ENCODE measurements at places on chromosomes 4 and X.

GRCh38 chr4:85761803-85762528 lies 287.0 kb downstream of the ARHGAP24 start:
- DNase-seq: no peak

- DNase-seq: no peak
Observed at GRCh38 chrX:545452-545885, 85.1 kb upstream of the SHOX start.

GRCh38 chr4:154942176-154942575 lies 161.1 kb downstream of the RBM46 start:
- no peak for DNase-seq

DNA sequence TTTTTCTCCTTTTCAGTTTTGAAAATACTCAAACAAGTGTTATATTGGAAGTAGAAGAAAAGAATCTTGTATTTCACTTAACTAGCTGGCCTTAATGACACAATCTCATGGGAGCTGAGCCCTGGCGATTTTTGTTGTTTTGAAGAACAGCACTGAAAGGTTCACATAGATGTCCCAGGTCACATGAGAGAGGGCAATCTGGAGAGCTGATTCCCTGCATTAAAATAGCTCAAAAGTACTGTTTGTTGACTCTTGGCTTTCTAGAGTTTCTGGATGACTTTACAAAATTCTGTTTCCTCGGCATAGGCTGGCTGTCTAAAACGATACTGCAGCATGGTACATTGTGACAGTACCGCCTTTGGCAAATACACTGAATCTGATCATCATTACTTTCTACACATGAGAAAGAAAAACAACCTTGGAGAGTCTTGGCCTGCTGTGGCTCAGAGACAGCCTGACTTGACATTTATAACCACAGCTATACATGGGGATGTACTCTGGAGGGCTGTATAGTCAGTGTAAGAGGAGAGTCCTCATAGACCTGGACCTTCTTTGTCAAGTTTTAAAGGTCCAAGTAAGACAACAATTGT lies 119.8 kb upstream of the PDLIM3 start:
- DNase-seq: no peak

DNA sequence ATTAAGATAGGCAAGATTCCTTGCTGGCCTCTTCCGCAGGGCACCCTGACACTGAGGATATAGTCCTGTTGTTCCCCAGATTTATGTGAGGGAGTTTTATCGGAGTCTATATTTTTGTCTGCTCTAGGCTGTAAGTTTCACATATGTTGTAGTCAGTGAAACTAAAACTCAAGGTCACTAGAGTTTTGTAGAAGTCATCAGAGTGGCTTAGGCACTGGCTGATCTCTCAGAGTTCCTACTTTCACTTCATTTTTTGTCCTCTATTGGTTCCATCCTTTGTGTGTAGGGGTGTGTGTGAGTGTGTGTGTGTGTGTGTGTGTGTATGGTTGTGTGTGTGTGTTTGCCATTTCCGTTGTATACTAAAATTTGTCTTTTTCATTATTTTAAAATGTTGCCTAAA lies 577.5 kb downstream of the IQCM start:
- no peak for DNase-seq

GRCh38 chr4:38939165-38939564 lies 71.6 kb downstream of the FAM114A1 start:
- no peak for DNase-seq

- no peak for DNase-seq
Observed at GRCh38 chr4:146029147-146029546, 90.5 kb upstream of the ZNF827 start.

DNA sequence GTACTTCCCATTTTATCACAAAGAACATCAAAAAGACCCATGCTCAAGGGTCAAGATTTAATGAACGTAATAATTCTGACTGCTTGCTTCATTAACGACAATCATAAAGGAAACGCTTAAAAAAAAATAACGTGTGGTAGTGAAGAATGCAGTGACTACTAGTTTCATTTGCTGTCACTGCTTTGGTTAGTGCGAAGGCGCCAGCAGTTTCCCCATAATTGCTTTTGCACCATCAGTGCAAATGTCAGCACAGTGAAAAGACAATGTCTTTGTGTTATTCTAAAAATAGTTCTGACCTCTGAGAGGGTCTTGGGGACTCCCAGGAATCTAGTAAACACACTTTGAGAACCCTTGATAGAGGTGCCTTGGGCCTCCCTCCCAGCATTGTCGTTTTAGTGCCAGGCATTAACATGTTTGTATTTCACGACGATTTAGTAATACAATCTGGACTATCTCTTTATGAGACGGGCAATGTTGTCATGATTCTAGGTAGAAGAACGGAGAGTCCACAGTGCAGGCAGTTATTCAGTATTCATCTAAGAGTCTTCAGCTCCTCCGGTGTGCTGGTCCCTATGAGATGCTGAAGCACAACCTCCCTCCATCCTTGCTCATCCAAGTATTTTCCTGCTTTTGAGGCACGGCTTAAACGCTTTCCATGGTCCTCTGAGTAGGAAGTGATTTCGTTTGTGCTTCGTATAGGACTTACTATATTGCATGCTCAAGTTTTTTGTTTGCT lies 71.0 kb downstream of the AFF1 start:
- no peak for DNase-seq

- DNase-seq: no peak
Observed at GRCh38 chr4:77418333-77418732, 187.3 kb upstream of the CXCL13 start.

DNA sequence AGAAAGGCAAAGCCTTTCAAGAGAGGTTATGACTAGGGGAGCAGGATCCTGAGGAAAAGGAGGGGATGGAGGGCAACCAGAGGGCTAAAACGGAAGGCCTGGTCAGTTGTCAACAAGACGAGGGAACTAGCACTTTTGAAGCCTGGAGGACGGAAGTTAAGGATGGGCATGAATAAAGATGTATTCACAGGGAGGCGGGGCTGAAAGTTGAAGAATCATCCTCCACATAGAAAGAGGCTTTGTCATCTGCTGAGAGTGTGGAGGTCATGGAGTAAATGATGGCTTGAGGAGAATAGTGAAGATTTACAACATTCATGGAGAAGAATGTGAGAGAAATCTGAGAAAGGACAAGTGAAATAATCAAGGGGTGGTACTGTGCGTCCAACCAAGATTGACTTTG lies 137.5 kb downstream of the MAGEB17 start:
- no peak for DNase-seq

DNA sequence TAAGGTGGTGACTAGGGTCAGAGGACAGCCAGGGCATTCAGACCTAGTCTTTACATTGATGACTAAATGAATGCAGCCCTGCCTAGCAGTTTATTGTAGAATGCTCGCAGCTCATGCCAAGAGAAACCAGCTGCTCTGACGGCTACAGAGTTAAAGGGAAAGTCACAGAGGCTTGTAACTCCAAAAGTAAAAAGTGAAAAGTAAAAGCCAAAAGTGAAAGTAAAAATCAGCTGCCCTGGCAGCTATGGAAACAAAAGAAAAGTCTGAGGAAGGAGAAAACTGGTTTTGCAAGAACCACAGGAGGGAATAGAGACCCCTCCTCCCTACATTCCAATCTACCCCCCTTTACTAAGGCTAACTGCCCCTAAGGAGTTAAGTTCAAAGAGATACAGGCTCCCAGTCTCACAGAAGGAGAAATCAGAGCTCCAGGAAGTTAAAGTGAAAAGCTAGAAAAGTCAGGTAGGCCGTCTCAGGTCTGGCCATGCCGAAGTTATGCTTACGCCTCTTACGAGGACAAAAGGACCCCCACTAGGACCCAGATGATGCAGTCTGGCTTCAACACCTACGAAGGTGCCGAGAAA lies 6.0 kb downstream of the GAGE10 start:
- no peak for DNase-seq

DNA sequence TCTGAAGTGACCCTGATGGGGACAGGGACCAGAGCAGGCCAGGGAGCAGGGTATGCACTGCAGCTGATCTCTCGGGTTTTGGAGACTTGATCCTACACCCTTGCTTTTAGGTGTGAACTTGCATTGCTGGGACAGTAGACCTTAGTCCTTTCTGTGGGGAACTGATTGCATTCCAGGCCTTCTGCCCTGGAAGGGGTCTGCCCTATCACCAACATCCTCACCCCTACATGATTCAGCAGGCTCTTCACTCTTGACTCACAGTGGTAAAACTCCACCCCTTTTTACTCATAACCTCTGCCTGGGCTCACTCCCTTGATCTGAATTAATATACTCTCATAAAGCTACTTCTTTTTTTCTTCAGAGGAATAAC lies 6.6 kb upstream of the DDX60L start:
- no peak for DNase-seq

- DNase-seq: no peak
Observed at GRCh38 chr4:168535689-168536088, 38.8 kb downstream of the PALLD start.

DNA sequence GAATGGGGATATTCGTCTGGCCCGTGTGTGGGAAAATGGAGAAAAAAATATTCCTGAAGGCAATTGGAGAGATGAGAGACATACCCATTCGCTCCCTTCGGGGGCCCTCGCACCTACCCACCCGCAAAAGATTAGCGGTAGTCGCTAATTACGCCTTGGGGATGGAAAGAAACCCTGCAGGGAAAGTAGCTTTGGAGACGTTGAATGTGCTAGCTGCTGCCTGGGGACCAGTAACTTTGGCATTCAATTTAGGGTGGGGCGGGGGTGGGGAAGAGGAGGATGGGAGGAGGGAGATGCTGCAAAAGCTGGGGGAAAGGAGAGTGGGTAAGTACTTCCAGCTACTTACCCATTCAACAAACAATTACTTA lies 407 bp upstream of the ZC4H2 start:
- DNase-seq: no peak

DNA sequence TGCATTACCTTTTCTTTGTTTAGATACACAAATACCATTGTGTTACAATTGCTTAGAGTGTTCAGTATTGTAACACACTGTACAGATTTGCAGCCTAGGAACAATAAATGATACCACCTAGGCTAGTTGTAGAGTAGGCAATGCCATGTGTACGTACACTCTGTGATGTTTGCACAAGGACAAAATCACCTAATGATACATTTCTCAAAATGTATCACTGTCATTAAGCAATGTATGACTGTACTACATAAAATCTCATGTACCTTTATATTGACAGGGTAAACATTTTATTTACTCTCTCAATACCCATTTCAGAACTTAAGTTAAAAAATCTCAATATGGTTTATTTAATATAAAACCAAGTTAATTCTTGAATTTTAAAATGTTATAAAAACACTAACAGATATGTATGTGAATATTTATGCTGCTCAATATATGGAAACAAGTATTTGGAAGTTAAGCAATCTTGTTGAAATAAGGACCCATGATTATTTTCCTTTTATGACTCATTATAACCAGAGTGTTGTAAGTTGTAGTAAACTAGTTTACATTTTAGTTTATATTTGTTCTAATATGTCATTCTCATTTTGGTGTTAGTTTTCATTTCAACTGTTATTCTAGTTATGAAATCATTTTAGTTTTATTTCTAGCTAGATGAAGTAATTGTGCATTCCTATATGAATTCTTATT lies 409.2 kb downstream of the TLL1 start:
- no peak for DNase-seq

DNA sequence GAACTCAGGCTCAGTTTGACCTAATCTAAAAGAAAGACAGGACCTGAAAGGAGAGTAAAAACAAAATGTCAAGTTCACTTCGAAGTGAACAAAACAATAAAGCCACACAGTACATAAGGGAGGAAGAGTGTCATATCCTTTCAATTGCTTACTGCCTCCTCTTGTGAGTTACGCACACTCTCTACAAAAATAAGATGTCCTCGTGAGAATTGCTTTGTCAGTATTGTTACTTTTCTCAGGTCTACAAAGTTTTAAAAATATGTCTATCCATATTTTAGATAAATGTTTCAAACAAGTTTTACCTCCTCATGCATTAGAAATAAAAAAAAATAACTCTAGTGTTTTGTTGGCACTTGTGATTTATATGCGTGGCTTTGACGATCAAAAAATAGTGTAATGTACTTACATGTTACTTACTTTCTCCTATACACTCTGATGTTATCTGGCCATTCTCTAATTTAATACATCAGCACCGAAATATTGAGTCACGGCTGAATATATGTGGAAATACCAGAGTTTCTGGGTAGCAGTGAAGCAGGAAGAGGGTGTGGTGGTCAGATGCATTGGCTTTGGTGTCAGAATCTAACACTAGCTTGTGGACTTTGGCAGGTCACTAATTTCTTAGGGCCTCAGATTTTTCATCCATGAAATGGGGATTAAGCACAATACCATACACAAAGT lies 8.1 kb upstream of the MRPL1 start:
- DNase-seq: no peak

GRCh38 chrX:118948270-118948669 lies 26.1 kb upstream of the LONRF3 start:
- no peak for DNase-seq

DNA sequence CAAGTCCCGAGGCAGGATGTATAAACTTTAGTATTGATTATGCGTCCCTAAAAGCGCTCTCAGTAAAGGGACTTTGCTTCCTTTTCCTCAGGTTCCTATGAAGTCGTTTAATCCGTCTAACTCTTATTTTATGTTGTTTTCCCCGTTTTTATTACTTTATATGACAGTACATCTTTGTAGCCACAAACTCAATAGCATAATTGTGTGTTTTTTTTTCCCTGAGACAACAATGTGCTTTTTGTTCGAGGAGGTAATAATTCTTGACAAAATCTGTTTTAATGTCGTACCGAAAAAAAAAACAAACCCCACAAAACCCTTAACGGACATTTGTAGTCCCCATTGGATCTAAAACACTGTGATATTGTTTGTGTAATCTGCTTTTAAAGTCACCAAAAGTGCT lies 17.9 kb upstream of the PPP2R3B start:
- no peak for DNase-seq

DNA sequence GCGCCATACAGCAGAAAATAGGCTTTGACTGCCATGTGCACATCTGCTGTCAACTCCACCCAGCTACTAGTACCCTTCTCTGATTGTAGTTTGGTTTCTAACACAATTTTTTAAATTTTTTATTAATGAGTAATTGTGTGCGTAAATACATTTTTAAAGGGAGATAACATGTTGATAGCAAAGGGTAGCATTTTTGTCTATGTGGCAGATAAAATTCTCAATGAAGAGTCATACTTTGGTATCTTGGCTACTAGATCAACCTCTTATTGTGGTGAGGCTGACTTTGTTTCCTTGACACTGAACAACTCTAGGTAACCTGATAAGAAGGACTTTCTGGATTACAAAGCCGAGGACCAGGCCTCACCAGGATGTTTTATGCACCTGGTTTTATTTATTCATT lies 9.5 kb downstream of the ADH4 start:
- DNase-seq: no peak

- no peak for DNase-seq
Observed at GRCh38 chrX:123455693-123456092, 271.6 kb downstream of the GRIA3 start.

Data from NCI-H526 treated with DMSO at 0.1 percent for 48 hours (cell line).